ENCODE measurements at places on chromosomes 12 and 14. TPM values are rescaled to one million over a fixed set of nuclear protein-coding genes. Genes with fewer than 3 reads are reported as not detected.
A peak's percentile ranks its signal among the peaks of the same experiment; 100 is the strongest.

- DNase-seq = peak; percentile 55
Measured at GRCh38 chr12:14283489-14284144, 81.9 kb upstream of the ATF7IP start.

GRCh38 chr12:4653257-4653656, 4.3 kb downstream of the NDUFA9 start:
- DNase-seq = no peak

GRCh38 chr12:64903479-64904152, 79.2 kb downstream of the TBC1D30 start:
- DNase-seq = no peak

- DNase-seq = no peak
Measured at GRCh38 chr12:32887058-32887457, 9.5 kb downstream of the PKP2 start.

- DNase-seq = no peak
Measured at GRCh38 chr14:76887191-76887590, 61.0 kb downstream of the LRRC74A start.

DNA sequence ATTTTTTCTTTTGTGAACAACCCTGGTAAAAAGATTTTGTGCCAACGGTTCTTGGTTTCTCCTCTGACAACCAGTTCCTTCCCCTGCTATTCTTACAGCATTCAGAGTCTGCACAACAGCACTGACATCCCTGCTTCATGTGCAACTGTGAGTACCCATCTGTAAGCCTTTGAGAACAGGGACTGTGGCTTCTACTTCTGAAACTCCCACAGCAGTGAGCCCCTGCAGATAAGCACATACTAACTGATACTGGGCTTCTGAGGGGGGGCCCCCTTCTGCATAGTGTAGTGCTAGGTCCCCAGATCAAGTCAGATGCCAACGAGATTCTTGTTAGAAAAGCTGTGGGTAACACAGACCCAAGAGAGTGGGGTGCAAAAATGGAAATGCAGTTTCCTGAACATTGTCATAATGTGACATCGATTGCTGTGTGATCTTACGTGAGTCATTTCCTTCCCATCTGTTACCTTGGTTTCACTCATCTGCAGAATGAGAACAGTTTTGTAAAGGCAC, 11.1 kb upstream of the NINJ2 start:
- no peak for DNase-seq

- DNase-seq = peak; percentile 31
Measured at GRCh38 chr14:89618330-89618708, 201.3 kb upstream of the FOXN3 start.

GRCh38 chr12:96240656-96241055, 46.5 kb downstream of the ELK3 start:
- DNase-seq = no peak

- no peak for DNase-seq
Measured at GRCh38 chr14:100882991-100883788, 20.3 kb downstream of the RTL1 start.

DNA sequence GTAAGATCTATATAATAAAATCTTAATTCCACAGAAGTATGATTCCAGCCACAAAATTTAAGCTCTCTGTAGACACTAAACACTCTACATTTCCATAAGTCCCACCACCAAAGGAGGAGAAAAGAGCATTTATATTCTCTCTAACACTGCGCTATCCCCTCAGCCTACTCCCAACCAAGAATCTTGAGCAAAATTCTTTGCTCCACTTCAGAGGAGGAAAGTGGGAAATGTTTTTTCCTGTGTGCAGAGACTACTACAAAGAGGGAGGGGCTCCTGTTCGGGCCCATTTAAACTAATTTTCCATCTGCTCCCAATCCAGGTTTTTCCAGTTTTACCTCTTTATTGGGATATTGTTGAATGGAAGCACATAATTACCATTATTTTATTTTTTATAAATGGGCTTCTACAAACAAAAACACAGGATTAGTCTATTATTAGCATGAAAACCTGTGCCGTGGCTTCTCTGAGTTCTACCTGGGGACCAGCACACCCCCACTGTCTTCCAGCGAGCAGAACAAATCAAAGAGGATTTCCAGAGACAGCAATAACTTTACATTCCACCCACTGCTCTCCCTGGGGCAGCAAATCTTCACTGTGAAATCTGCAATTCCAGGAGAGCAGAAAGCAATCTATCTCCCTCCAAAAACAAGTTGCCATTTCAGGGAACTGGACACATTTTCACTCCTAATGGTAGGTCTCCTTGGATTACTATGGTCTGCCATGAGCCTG, 174.0 kb downstream of the DAD1 start:
- no peak for DNase-seq

- DNase-seq = peak; percentile 26
Measured at GRCh38 chr12:80269803-80270552, 170.6 kb downstream of the OTOGL start.

DNA sequence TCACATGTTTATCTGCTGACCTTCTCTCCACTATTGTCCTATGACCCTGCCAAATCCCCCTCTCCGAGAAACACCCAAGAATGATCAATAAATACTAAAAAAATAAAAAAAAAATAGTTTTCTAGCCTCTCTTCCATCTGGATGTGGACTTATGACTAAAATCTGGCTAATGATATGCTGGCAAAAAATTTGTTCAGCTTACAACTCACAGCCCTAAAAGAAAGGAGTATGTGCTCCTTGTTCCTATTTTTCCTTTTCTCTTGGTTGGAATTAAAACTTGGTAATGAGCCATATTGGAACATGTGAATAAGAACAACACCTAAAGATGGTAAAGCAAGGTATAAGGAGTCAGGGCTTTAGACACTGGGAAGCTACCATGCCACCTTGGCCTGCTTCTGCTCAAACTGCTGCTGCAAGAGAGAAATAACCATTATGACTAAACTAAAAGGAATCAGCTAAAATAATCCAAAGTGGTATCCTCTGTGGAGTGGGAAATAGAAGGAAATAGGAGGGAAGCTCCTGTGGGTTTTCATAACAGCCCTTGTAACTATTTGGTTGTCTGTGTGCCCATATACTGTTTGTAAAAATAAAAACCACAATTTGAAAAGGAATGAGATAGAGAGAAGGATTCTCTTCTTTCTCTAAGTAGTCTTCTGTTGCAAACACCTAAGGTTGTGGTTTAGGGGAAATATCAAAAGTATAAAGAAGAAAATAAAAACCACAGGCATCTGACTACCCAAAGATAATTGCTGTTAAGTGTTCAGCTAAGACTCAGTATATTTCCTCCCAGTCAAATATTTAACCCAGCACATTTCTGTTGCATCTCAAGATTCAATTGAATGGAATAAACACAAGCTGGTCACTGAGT, 53.8 kb downstream of the SDR9C7 start:
- DNase-seq = no peak

GRCh38 chr12:47356129-47356700, 276.5 kb upstream of the AMIGO2 start:
- DNase-seq = no peak

- no peak for DNase-seq
Measured at GRCh38 chr12:50820177-50820576, 22.5 kb upstream of the TMPRSS12 start.

DNA sequence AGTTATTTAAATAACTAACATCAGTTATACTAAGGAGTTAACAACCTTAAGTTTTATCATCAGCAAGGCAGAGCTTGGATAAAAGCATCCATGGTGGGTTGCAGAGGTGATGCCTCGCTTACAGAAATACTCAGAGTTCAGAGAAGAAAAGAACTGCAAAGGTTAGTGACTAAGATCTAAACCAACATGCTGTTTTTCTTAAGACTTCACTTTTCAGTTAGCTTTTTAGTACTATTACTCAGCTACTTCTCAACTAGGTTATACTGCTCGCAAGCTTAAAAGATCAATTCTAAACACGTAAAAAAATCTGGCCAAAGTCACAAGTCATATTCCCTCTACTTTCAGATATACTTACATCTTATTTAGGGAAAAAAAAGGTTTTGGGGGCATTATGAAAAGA, 2.8 kb downstream of the PPP1CC start:
- DNase-seq = no peak

GRCh38 chr12:24937553-24938244, 11.2 kb downstream of the BCAT1 start:
- DNase-seq = no peak

DNA sequence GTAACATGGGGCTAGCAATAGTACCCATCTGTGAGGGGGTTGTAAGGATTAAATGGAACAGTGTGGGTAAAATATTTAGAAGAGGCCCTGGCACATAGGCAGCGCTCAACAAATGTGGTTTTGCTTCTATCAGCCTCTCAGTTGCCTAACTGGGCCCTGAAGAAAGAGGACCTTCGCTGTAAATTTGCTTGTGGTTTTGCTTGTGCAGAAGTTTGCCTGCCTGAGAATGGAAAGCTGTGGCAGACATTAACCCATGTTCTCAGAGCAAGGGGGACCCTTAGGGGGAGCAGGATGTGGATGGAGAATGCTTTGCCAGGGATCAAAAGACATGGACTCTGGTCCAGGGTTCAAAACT, 160.1 kb downstream of the BRMS1L start:
- DNase-seq = no peak

DNA sequence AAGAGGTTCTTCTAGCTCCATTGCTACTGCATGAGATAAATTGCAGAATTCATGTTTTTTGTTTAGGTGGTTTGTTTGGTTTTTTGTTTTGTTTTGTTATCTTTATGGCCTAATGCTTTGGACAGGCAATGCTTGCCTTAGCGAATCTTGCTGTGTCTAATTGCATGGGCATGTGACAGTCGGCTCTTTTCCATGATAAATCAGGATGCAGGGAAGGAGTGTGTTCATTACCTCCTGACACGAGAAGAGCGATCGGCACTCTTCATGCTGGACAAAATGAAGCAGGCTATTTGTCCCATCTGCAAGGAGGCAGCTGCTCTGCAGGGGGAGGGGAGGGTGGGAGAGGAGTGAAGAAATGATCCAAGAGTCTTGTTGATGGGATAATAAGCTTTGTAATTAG, 6.5 kb downstream of the CCDC60 start:
- DNase-seq = no peak

DNA sequence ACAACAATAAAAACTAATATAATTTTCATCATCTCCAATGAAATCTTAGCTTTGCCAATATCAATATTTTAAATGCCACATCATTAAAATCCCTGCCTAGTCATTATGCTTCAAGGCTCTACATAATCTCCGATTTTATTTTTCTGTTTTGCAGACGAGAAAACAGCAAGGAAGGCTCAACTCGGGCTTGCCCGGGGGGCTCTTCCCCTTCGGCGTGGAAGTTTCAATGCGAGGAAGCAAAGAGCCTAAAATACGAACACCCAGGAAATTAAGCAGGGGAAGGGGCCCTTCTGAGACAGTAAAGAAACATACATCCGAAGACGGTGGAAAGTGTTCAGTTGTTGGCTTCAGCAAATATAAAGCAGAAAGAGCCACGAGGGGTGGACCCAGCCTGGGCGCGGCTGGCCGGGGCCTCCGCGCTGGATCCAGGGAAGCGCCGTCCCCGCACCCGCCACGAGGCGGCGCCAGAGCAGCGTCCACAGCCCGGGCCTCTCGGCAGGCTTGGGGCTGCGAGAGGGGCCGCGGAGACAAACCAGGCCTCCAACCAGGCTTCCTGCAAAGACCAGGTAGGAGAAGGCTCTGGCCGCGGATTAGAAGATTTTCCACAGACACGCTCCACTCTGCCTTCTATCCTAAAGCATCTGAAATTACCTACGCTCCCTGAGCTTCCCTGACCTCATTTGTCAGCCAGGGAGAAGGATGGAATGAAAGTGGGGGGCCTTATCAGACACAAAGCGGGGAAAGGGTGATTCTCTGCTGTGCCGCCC, 77.2 kb downstream of the SERPINA3 start:
- peak; percentile 52 for DNase-seq

DNA sequence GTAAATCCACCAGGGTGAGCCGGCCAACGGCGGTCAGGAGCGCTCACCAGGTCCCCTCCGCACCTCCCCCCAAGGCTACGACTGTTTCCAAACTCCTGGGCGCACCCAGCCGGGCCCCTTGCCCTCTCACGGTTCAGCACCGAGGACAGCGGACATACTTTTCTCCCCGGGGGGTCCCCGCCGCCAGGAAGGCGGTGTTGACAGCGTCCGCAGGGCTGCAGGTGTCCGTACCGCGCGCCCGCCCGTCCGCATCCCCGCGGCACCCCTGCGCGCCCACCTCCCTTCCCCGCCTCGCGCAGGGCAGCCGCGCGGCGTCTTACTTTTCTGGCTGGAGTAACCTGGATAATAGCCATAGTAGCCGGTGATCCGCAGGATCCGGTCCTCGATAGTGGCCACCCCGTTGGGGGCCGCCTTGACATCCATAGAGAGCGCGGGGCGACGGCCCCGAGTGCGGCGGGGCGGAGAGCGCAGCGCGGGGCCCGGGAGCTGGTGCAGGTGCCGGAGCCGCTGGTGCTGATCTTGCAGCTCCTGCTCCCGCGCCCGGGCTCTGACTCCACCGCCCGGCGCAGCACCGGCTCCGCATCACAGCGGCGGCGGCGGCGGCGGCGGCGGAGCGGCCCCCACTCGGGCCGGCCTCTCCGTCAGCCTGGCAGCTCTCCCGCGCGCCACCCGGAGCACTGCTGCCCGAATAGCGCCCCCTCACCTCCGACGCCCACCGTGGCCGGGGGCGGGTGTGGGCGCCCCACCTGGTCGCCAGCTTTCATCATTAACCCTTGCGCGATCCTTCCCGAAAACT, at the start of gene SLC35F4:
Gene SLC35F4 (minus strand): TSS at position 690 of the 796 bp plus-strand sequence.
- DNase-seq = peak; percentile 78

MCRS1 gene
- polyA plus RNA-seq = 77.1 TPM

CABP1 gene
- polyA plus RNA-seq = 5.4 TPM

SOX5 gene
- 7.2 TPM for polyA plus RNA-seq

Data from renal pelvis (tissue), 12 donors.